ENCODE measurements at places on chromosomes 1 and 21.

GRCh38 chr1:238318294-238319110, 427.8 kb upstream of the ZP4 start:
- no peak for DNase-seq

- DNase-seq: no peak
Measured at GRCh38 chr1:99306644-99307043, 42.4 kb downstream of the PLPPR4 start.

DNA sequence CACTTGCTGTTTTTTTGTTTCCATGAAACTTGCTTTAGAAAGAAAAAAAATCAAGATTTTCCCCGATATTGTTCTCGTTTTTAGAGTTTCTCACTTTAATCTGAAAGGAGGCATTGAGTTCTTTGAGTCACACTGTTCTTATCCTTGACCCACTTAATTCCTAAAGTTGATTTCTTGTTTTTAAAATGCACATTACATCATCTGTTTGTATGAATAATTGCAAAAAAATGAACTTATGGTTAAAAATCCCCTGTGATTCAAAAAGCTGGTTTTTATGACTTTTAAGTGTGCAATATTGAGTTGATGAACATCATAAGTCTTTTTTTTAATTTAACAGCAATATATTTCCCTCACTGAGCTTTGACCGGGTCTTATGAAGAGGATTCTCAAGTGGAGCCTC, 131.6 kb downstream of the SNX7 start:
- DNase-seq: no peak

DNA sequence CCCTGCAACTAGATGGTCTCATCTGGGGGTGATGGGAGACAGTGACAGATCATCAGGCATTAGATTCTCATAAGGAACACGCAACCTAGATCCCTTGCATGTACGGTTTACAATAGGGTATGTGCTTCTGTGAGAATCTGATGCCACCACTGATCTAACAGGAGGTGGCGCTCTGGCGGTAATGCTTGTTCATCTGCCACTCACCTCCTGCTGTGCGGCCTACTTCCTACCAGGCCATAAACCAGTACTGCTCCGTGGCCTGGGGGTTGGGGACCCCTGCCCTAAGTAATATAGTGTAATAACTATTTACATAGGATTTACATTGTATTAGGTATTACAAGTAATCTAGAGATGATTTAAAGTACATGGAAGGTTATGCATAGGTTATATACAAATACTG, 134.9 kb downstream of the CLEC20A start:
- DNase-seq: no peak

DNA sequence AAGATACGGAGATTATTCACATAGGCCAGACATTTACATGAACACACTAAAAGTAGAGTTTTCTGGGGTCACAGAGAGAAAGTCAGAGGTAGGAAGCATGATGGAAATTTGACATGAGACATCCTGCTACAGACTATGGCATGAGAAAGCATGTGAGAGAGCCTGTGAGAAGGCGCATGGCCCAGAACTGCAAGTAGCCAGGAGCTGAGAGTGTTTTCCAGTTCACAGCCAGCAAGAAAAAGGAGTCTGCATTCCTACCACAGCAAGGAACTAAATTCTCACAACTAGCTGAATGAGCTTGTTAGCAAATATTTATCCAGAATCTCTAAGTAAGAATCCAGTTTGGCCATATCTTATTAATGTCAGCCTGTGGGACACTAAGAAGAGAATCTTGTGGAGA, 673.3 kb downstream of the BRINP3 start:
- DNase-seq: no peak

- DNase-seq: no peak
Measured at GRCh38 chr1:210620867-210621488, 292.3 kb downstream of the HHAT start.
